Hematopoietic multipotent progenitor cell treated with erythropoietin and hydrocortisone succinate and interleukin-3 and kit ligand, for 4 days (in vitro differentiated cells): ENCODE measurements at places on chromosomes 7 and 10.

DNA sequence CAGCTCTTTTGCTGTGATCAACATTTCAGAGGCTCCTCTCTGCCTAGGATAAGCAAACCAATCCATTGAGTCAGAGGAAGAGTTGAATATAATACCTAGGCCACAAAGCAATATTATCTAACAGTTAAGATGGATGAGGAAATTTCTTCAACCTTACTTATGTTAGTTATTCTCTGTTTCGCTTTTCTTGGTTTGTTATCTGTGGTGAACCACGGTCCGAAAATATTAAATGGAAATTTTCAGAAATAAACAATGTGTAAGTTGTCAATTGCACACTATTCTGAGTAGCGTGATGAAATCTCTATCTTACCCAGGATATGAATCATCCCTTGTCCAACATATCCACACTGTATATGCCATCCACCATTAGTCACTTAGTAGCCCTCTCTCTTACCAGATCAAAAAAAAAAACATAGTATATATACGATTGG is 1.5 kb upstream of the HTR7 start:
- peak; percentile 27 for DNase-seq

- DNase-seq, result peak; percentile 61
Observed at GRCh38 chr10:117249493-117250093, 8.7 kb downstream of the SLC18A2 start.

DNA sequence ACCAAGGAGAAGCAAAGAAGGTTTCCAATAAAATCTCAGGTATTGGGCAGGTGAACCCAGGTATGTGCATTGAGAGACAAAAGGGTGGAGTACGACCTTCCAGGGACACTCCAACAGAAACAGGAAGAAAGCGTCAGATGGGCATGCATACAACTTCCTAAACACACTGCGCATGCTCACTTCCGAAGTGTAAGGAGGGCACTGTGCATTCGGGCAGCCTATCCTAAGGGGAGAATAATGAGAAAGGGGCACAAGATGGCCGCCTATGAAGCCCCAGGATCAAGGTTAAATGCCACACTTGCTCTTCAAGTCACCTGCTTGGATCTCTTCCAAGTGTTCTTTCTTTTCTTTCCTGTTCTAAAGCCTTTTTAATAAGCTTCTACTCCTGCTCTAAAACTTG is 39.4 kb upstream of the PRSS1 start:
- DNase-seq, result no peak

GRCh38 chr7:33192695-33193291 is 63.4 kb downstream of the BBS9 start:
- no peak for DNase-seq

GRCh38 chr7:33904681-33905388 is 504 bp upstream of the BMPER start:
- DNase-seq, result peak; percentile 56

DNA sequence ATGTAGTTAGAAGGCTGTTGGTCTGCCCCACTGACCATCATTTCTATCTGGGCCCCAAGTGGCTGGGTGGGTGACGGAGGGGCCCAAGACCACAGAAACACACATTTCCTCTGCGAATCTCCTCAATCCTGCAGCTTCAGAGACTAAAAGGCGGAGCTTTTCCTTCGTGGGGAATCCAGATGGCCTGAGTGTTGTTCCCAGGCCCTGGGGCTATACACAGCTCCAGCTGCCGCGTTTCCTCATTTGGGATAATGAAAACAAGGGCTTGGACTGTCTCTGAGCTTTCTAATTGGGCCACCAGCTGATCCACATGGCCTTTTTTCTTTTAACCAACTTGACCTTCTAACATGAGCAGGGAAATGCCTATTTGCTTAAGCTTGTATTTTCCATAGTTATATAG is 339.9 kb downstream of the CXCL12 start:
- DNase-seq, result no peak

DNA sequence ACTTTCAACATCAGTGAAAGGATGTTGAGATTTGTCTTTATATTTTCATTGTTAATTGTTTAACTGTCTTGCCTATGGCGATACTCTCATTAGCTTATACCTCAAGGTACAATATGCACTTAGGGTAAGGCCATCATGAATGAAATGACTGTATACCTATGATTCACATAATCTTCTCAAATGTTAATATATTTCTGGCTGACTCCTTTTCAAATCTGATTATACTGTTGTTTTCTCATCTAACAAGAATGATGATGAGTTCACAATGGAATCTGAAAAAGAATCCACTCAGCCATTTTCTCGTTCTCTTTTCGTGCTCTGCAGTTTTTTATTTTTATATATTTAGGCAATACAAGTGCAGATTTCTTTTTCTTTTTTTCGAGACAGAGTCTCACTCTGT is 159.1 kb downstream of the ARHGAP12 start:
- no peak for DNase-seq

GRCh38 chr10:120111628-120112027 is 219.1 kb downstream of the SEC23IP start:
- DNase-seq, result no peak

- no peak for DNase-seq
Observed at GRCh38 chr10:11663763-11664555, 52.5 kb upstream of the USP6NL start.

DNA sequence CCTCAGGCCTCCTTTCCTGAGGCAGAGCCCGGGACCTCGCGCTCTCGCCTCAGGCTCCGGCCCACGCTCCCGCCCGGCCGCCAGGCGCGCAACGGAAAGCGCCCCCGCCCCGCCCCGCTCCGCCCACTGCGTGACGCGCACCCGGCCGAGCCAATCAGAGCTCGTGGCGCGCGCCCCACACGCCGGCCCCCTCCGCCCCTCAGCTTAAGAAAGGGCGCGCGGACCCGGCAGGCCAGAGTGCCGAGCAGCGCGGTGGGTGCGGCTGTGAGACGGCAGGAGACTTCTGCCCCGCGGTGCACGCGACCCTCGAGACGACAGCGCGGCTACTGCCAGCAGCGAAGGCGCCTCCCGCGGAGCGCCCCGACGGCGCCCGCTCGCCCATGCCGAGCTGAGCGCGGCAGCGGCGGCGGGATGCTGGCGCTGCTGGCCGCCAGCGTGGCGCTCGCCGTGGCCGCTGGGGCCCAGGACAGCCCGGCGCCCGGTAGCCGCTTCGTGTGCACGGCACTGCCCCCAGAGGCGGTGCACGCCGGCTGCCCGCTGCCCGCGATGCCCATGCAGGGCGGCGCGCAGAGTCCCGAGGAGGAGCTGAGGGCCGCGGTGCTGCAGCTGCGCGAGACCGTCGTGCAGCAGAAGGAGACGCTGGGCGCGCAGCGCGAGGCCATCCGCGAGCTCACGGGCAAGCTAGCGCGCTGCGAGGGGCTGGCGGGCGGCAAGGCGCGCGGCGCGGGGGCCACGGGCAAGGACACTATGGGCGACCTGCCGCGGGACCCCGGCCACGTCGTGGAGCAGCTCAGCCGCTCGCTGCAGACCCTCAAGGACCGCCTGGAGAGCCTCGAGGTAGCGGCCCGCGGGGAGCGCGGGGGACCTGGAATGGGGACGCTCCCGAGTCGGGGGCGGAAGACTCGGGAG is at the start of gene NPTX2:
NPTX2 (plus strand) TSS at position 235 of the 909 bp plus-strand sequence; CDS start at position 412, 177 bp downstream.
- peak; percentile 68 for DNase-seq

- no peak for DNase-seq
Observed at GRCh38 chr10:29508554-29509244, 126.1 kb downstream of the SVIL start.

- no peak for DNase-seq
Observed at GRCh38 chr10:119942973-119943372, 50.4 kb downstream of the SEC23IP start.

GRCh38 chr10:36354633-36355032 is 712.5 kb upstream of the FZD8 start:
- no peak for DNase-seq

- no peak for DNase-seq
Observed at GRCh38 chr7:6164491-6164890, 107.9 kb downstream of the CYTH3 start.

DNA sequence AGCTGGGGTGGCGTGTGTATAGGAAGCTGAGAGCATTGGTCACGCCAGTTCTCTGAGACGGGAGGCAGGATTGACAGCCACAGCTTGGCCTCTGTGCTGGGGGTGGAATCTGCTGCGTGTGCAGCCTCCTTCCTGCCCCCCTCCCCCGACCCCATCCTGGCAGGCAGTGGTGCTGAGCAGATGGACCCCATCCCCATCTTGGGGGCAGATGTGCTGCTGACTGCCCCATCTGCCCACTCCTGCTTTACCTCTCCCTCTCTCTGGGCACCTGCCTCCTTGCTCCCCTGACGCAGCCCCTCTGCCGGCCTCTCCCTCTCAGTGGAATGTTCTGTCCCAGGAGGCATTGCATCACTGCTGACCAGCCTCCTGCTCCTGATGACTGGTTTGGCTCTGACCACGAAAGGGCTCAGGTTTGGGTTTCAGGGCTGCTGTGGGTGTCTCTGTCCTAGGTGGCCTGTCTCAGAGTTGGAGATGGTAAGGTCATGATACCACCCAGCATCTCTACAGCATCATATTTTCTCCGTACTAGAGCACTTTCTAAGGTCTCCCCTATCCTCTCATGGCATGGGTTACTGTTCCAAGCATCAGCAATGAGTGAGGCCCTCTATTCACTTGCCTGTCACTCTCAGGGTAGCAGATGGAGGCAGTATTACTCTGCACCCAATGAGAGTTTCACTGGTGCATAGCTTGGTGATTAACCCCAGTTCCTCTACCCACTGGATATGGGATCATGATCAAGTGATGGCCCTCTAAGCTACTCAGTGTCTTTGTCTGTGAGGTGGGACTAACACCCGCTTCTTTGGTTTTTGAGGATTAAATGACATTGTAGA is 81.9 kb downstream of the RBM20 start:
- DNase-seq, result no peak

GRCh38 chr7:140036224-140036962 is 26.4 kb downstream of the PARP12 start:
- peak; percentile 70 for DNase-seq

- DNase-seq, result no peak
Observed at GRCh38 chr7:15507171-15507570, 54.6 kb downstream of the AGMO start.

GRCh38 chr10:88974446-88975376 is 15.9 kb upstream of the FAS start:
- DNase-seq, result peak; percentile 58

- DNase-seq, result no peak
Observed at GRCh38 chr10:96991313-96991841, 159.3 kb downstream of the LCOR start.

- DNase-seq, result peak; percentile 87
Observed at GRCh38 chr7:37265006-37265405, 183.7 kb downstream of the ELMO1 start.

- no peak for DNase-seq
Observed at GRCh38 chr10:103837370-103838069, 17.9 kb downstream of the SH3PXD2A start.

GRCh38 chr7:22969010-22969431 is 44.9 kb downstream of the HYCC1 start:
- no peak for DNase-seq

DNA sequence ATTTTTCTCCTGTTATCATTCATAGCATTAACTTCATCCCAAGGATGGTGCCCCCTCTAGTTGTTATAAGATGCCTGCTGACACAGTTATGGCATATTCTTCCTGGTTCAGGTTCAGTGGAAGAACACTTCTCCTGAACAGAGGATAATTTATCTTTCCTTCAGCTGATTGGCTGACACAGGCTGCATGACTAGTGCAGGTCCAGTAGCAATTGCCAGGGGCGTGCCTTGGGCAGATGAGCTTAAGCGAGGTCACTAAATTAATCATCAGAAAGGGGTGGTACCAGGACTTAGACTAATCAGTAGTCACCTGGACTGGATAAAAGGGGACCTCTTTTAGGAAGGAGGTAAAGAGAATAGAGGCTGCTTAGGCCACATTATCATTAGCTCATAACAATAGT is 42.3 kb downstream of the BZW2 start:
- DNase-seq, result peak; percentile 25

- DNase-seq, result no peak
Observed at GRCh38 chr7:149750122-149750845, 23.1 kb downstream of the ZNF467 start.

DNA sequence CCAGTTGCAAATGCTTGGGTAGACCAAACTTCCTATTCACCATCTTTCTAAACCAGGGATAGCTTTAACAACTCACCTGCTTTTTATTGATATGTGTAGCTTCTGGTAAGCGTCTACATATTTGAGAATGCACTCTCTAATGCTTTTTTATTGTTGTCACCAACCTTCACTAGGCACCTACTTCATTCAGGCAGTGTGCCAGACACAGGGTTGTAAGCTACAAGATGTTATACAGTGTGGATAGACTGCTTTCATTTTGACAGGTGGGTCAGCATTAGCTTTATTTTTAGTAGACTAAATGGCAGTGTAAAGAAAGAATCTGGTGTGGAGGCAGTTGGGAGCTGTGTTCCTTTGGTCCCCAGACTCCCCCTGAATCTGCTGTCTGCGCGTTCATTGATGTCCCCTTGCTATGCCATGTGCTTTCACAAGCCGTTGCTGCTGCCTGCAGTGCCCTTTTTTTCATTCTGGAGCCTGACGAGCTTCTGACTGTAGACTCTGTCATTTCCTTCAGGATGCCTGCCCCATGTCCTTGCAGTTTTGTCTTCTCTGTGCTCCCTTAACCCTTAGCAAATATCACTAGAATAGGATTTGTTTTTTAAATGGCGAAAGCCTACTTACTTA is 32.1 kb downstream of the NRF1 start:
- DNase-seq, result no peak

- DNase-seq, result peak; percentile 20
Observed at GRCh38 chr7:72751978-72752377, 76.0 kb downstream of the TYW1B start.

DNA sequence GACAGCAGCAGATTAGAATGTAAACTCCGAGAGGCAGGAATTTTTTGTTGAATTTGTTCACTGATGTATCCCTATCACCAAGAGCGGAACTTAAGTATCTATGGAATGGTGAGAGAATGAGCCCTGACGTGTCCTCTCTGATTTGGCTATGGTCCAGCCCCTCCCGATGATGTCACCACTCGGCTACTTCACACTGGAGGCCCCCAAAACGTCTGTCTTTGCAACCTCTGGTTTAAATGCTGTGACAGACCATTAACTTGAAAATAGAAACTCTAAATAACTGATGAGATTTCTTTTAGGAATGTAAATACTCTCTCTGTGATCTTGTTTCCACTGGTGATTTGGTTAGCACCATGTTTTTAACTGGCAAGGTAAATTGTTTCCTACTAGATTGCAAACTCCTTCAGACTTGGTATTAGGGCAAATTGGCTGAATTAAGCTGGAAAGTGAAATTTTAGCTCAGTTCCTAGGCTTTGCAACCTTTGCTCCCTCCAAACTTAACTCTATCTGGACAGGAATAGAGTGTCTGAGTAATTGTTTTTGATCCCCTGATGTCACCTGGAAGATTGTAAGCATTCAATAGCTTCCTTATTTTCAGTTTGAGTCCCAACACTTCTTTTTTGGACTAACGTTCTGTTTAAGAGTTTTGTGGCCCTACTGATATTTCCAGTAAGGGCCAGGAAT is 19.1 kb downstream of the SLC16A12 start:
- DNase-seq, result no peak

GRCh38 chr10:17120694-17121093 is 8.9 kb downstream of the CUBN start:
- DNase-seq, result no peak
